ENCODE measurements at places on chromosomes 4 and X. TPM values are rescaled to one million over a fixed set of nuclear protein-coding genes. Genes with fewer than 3 reads are reported as not detected.

DDX53 gene
- polyA plus RNA-seq: not detected

ZNF141 gene
- 2.4 TPM for polyA plus RNA-seq

DYNLT3 gene
- 19.8 TPM for polyA plus RNA-seq

C4orf51 gene
- polyA plus RNA-seq: not detected

FRMD7 gene
- not detected for polyA plus RNA-seq
